Stimulated activated CD4-positive, alpha-beta T cell treated with anti-CD3 and anti-CD28 coated beads, Interleukin-1b, Interleukin-23, amount 100 ng/mL, for 1 hour (primary cell): ENCODE measurements at places on chromosomes 4 and X.

DNA sequence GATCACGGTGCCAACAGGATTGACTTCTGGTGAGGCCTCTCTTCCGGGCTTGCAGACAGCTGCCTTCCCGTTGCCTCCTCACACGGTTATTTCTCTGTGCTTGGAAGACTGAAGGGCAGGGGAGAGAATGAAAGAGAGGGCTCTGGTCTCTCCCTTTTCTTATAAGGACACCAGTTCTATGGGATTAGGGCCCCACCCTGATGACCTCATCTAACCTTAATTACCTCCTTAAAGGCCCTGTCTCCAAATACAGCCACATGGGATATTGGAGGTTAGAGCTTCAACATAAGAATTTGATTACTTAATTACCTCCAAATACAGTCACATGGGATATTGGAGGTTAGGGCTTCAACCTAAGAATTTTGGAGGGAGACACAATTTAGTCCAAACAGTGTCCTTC is 46.5 kb downstream of the EVC start:
- no peak for DNase-seq

DNA sequence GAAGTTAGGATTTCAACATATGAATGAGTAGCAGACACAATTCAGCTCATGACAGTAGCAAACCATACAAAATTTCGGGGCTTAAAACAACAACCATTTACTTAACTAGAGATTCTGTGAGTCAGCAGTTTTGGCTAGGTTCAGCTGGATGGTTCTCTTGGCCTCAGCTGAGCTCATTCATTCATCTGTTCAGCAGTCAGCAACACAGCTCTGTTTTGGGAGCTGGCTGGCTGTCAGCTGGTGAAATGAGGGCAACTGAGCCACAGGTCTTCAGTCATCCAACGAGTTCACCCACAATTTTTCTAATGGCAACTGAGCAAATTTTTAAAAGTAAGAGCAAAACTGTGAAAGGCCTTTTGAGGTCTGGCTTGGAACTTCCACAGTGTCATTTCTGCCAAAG is 2005.1 kb upstream of the AGA start:
- DNase-seq, result no peak

DNA sequence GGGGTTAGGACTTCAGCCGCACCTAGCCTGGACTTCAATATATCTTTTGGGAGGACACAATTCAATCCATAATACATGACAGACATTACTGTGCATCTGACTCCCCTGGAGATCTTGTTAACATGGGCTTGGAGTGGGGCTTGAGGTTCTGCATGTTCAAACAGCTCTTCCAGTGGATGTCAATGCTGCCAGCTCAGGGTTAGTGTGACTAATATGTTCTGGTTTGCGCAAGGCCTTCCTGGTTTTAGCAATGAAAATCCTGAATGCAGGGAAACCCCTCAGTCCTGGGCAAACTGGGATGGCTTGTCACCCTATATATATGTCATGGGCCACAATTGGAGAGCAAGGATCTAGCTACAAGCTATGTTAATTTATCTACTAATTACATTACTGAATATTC is 2.7 kb upstream of the TSPAN7 start:
- DNase-seq, result no peak

GRCh38 chr4:107939307-107939706 is 8.0 kb downstream of the CYP2U1 start:
- DNase-seq, result no peak

DNA sequence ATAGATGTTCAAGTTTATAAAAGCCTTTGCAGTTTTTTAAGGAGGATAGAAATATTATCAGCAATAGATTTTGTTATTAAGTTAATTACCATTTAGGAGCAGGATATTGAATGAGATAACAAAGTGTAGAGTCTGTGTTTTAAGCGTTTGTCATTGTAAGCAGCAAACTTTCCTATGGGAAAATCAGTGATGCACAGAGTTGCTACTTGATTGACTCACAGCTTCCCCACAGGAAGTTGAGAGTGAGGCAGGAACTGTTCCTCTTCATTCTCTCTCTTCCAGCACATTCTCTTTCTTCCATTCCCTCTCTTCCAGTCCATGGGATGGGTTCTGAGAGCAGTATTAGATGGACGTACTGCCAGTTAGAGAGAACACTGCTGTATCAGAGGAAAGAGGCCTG is 867.7 kb upstream of the AGA start:
- DNase-seq, result no peak

DNA sequence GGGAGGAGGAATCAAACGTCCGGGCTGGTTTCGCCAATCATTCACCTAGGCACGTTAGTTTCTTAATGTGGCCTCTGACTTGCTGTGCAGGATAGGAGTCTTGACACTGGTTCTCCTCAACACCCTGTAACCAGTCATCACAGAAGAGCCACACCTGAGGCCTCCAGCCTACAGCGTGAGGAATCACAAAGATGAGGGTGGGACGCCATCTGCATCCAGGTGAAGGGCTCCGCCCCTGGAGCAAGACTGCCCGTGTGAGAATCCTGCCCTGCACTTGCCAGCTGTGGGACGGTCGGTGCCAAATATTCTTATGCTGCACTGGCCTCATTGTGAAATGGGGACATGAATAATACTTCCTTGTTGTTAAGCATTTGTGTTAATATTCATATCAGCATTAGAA is 35.7 kb upstream of the TSPAN5 start:
- DNase-seq, result no peak

GRCh38 chr4:17332478-17332877 is 179.4 kb downstream of the QDPR start:
- DNase-seq, result no peak

- DNase-seq, result no peak
Measured at GRCh38 chr4:1225272-1226143, 23.4 kb downstream of the CTBP1 start.

DNA sequence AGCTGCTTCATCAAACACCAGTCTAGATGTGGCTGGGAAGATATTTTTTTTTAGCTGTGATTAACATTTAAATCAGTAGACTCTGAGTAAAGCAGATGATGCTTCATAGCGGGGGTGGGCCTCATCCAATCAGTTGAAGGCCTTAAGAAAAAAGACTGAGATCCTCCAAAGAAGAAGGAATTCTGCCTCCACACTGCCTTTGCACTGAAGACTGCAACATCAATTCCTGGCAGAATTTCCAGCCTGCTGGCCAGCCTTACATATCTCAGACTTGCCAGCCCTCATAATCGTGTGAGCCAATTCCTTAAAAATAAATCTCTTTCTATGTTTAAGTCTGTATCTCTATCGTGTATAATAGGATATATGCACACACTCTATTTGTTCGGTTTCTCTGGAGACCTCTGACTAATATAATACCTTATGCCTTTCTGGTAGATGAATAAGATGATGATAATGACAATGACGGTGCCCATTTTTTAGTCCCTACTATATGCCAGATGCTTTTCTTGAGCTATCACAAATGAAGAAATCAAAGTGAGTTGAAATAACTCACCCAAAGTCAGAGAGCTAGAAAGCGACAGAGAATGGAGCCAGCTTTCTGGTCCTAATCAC is 66.1 kb upstream of the SOD3 start:
- no peak for DNase-seq

DNA sequence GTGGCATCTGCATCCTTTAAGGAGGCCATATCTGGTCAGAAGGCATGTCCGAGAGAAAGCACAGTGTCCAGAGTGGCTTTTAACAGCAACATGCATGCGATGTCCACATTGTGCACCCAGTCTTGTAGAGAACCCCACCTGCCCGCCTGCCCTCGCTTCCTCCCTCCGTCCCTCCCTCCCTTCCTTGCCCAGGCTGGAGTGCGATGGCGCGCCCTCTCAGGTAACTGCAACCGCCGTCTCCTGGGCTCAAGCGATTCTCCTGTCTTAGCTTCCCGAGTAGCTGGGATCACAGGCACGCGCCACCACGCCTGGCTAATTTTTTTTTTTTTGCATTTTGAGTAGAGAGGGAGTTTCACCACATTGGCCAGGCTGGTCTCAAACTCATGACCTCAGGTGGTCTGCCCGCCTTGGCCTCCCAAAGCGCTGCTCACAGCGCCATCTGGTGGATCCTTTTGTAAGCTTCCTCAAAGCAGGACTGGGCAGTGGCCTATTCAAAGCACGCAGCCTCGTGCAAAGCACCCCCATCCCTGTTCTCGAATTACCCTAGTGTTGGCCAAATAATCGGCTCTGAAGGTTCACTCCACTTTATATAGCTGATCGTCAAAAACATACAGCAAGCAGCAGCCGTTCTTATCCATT is 15.0 kb downstream of the BRCC3 start:
- no peak for DNase-seq

DNA sequence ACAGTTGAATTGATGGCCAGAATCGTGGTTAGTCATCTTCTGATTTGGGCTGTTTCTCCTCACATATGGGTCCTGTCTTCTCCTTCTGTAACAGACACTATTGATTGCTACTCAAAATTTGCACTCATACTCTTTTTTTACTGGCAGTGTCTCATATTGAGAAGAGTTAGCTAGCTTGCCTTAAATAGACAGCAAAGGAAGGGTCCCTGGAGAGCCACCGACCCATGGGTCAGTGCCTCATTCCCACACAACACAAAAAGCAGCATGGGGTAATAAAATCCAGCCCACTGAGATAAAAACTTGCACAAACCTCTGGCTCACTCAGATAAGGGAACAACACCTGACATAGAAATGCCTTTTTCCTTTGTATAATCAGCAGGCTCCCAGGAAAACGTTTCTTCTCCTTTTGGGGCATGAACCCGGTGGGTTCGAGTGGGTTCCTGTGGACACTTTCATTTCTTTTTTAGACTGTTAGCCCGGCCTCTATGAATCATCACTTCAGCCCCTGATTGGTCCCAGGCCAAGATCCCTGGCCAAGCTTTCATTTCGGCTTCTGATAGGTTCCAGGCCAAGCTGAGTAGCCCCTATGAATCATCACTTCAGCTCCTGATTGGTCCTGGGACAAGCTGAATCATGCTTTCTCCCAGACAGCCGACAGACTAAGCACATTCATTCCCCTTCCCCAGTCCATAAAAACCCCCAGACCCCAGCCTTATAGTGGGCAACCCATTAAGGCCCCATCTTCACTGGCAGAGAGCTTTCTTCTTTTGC is 408.1 kb downstream of the DCAF12L2 start:
- DNase-seq, result no peak

DNA sequence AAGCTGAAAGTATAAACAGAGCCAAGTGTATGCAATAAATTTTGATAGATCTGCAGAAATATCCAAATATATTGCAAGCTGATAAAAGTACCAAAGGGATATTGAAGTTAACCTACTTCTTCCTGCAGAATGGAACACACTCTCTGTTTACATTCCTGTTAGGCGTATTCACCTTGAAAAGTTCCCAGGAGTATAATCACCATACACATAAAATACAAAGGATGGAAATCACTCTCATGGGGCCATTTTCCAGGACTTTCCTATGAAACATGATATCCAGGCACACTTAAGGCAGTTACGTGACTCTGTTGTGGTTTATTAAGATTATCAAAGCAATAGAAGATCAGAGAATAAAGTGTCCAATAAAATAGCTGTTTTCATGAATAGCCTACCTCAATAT is 1142.3 kb downstream of the NLGN4X start:
- DNase-seq, result no peak

- no peak for DNase-seq
Measured at GRCh38 chr4:4854649-4855295, 4.7 kb upstream of the MSX1 start.

GRCh38 chrX:117998171-117998570 is 118.4 kb downstream of the KLHL13 start:
- no peak for DNase-seq

GRCh38 chr4:168748807-168749206 is 252.0 kb downstream of the PALLD start:
- no peak for DNase-seq

GRCh38 chr4:11402192-11402591 is 26.5 kb downstream of the HS3ST1 start:
- no peak for DNase-seq

DNA sequence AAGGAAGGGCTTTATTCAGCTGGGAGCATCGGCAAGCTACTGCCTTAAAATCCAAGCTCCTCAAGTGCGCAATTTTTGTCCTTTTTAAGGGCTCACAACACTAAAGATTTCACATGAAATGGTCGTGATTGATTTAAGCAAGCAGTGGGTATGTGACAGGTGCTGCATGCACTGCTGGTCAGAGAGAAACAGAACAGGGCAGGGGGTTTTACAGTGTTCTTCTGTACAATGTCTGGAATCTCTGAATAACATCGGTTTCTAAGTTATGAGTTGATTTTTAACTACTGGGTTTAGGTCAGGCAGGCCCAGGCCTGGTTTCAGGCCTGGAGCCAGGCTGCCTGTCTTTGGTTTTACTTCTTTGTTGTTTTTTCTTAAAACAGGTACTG is 6.0 kb downstream of the UGT2B17 start:
- no peak for DNase-seq
